ENCODE measurements at places on chromosomes 16 and 17.
A peak's percentile ranks its signal among the peaks of the same experiment; 100 is the strongest.

DNA sequence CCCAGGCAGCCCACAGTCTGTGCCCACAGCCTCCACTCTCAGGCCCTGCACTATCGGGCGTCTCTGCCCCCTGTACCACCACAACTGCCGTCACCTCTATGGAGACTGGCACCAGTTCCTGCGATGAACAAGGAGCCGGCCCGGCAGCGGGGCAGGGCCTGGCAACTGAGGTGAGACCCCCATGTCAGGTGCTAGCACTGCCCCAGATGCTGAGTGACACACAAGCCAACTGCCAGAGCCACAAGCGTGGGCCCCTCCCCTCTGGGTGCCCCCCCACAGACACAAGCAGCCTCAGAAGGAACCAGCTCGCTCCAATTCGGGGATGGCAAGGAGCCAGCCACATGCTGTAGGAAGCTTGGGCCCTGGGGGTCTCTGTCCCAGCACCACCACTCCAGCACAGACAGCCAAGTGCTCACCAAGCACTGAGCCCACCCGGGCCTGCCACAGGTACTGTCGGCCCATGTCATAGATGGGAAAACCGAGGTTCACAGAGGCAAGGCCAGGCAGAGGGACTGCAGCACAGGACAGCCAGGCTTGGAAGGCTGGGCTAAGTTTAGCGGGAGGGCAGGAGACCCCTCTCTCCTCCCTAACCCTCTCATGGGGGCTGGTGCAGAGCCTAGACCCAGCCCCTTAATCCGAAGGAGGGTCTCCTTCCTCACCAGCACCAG lies 1.5 kb upstream of the PVALEF start:
- no peak for DNase-seq

DNA sequence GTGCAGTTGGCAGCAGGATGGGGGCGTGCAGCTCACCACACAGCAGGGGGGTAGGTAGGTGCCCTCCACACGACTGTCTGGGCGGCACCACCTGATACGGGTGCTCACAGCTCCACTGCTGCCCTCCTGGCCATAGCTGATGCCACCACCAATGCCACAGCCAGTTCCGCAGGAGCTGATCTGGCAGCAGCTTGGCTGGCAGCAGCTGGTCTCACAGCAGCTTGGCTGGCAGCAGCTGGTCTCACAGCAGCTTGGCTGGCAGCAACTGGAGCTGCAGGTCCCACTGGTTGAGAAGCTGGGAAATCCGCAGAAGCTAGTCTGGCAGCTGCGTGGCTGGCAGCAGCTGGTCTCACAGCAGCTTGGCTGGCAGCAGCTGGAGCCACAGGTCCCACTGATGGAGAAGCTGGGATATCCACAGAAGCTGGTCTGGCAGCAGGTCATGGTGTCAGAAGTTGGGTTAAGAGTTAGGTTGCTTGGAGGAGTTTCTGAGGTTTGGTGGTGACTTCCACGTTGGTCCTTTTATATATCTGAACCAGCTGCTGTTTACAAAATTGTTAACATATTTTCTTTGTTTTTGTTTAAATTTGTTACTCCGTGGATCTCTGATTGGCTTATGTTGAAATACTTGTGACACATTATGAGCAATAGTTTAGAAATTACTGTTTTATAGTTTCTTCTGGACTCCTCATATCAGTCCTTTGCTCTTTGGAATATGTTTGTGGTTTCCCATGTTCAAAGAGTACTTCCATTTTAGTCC lies at the start of gene KRTAP1-5:
Gene KRTAP1-5, minus strand, starts transcription at position 494 of the 757 bp plus-strand sequence. Its CDS starts 53 bp downstream, at position 441.
- no peak for DNase-seq

- no peak for DNase-seq
These were observed 4.2 kb downstream of the GIT1 start for GRCh38 chr17:29585080-29585751.

DNA sequence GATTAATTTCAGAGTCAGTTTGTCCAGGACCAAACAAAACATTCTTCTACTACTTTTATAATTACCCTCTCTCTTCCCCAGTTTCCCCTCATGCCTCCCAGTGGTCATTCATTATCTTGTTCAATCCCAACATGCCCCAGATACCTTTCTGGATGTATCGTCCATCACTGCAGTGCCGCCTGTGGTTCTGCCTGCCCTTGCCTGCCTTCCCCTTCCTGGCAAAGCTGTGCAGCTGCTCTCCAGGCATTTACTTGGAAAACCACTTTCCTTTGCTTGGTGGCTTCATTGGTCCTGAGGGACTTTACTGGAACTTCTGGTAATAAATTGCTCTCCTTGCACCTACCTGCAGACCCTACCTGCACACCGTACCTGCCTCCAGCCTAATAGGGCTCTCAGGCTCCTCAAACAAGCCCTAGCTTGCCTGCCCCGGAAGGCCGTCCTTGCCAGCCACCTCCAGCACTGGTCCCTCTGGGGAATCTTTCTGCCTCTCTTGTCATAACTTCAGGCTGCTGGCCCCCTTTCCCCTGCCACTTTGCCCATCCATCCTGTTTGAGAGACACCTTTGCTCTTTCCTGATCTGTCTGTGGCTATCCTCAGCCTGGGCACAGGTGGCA lies 19.5 kb upstream of the MSI2 start:
- DNase-seq: no peak

DNA sequence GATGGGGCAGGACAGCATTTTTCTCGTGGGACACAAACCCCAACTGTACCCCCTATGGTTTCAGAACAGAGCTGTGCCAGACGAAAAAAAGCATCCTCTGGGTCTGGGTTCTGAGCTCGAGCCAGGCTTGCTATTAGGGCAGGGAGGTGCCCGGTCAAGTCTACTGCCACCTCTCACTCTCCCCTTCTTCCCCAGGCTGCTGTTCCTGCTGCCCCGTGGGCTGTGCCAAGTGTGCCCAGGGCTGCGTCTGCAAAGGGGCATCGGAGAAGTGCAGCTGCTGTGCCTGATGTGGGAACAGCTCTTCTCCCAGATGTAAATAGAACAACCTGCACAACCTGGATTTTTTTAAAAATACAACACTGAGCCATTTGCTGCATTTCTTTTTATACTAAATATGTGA lies 1.1 kb downstream of the MT1E start:
- DNase-seq: no peak

GRCh38 chr17:47905221-47905733 lies 9.2 kb downstream of the SP2 start:
- DNase-seq: peak; percentile 46

DNA sequence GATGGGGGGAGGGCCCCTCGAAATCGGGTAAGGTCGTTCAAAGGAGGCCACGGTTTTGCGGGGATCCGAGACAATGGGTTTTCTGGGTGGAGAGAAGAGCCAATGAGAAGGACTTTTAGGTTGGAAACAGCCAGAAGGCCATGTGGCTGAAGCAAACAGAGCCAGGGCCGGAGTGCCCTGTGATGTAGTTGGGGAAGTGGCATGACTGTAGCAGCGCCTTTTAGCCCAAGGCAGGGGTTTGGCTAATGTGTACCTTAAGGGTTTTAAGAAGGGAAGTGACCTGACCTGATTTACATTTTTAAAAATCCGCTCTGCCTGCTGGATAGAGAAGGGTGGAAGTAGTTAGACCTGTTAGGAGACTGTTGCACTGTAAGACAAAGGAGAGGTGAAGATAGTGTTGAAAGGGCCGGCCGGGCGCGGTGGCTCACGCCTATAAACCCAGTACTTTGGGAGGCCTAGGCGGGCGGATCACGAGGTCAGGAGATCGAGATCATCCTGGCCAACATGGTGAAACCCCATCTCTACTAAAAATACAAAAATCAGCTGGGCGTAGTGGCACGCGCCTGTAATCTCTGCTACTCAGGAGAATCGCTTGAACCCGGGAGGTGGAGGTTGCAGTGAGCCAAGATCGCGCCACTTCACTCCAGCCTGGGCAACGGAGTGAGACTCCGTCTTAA lies 1.0 kb downstream of the LYRM1 start:
- peak; percentile 24 for DNase-seq

DNA sequence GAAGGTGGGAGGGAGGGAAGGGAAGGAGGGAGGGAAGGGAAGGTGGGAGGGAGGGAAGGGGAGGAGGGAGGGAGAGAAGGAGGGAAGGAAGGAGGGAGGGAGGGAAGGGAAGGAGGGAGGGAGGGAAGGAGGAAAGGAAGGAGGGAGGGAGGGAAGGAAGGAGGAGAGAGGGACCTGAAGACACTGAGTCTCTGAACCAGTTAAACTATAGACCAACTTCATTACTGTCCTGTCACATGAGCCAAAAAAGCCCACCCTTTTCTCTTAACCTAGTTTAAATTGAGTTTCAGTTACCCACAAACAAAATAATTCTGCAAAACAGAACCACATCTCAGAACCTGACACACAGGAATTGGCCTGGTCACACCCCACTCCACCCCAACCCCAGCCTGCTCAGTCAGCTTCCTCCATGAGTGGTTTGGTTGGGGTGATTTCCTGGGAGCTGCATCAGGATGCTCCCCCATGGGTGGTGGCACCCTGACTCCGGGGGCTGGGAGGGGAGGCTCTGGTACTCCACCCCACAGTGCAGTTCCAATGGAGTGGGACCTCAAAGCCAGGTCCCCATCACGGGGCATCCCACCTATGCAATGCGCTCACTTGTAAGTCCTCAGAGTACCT lies 4.7 kb upstream of the PRR29 start:
- DNase-seq: no peak

- DNase-seq: no peak
These were observed 3.0 kb downstream of the KARS1 start for GRCh38 chr16:75644240-75645012.

- DNase-seq: no peak
These were observed 6.9 kb downstream of the MT1X start for GRCh38 chr16:56689171-56689570.

GRCh38 chr16:27377666-27378485 lies 24.1 kb upstream of the IL21R start:
- DNase-seq: no peak

GRCh38 chr17:17546399-17547185 lies 44.9 kb downstream of the PEMT start:
- no peak for DNase-seq

DNA sequence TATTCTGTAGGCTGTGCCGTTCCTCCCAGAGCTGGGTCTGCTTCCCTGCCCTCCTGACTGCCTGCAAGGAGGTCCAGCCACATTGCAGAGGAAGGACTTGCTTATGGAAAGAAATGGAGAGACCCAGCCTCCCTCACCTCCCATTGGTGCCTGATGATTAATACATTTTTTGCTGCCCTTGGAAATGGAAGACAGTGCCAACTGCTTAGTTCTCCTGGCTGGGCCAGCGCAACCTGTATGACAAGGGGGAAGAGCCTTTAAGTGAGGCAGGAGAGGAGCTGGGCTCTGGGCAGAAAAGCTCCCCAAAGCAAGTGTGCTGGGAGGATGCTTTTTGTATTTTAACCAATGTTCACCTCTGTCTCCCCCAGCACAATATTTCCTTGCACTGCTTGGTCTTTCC lies 238.5 kb downstream of the SOX9 start:
- DNase-seq: no peak

DNA sequence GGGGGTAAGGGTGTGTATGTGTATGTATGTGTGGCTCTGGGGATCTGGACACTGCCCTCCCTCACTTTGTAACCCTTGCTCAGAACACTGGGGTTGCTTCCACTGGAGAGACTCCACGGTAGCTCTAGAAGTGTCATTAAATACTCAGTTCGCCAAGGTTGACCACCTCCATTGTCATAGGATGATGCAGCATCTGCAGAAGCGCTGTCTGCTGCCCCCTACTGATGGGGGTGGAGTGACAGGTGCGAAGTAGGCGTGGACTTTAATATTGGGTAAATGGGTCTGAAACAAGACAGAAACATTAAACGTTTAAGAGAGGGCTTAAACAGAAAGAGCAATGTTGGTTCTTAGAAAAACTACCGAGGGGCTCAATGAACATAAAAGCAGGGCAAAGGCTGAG lies 35.5 kb upstream of the STAC2 start:
- no peak for DNase-seq

DNA sequence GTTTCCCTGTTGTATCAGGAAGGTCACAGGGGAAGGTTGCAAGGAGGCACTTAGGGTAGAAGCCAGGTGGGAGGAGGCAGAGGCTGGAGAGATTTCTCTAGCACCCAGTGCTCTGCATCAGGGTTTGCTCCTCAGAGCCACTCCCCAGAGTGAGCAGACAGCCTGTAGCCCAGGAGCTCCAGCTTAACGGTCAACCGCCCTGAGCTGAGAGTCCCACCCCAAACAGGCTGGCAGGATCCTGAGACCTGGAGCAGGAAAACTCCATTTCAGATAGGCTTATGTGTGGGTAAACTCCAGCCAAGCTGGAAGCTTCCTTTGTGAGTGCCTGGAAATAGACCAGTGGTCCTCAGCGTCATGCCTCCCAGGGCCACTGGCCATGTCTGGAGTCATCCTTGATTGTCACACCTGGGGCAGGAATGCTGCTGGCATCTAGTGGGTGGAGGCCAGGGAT lies 37.9 kb downstream of the MPRIP start:
- no peak for DNase-seq

GRCh38 chr17:12406623-12407215 lies 259.0 kb upstream of the MYOCD start:
- DNase-seq: no peak

- DNase-seq: no peak
These were observed 5.8 kb downstream of the SRR start for GRCh38 chr17:2309338-2310154.

GRCh38 chr16:79563921-79564320 lies 36.6 kb downstream of the MAF start:
- DNase-seq: no peak

DNA sequence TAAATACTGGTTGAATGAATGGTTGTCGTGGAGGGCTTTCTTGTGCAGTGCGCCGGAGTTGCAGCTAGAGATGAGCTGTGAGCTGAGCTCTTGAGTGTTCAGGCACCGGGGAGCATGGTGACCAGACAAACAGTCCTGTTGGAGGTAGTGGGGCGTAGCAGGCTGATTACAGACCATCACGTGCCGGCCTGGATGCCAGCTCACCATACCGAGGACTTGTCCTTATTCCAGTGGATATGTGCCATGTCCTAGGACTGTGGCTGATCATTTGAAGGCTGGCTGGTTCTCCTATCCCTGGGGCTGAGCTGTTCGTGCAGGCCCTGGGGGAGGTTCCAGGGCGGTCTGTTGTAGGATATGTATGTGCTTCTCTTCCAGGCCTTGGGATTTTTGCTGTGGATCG lies 60.0 kb downstream of the ABCC1 start:
- DNase-seq: no peak

DNA sequence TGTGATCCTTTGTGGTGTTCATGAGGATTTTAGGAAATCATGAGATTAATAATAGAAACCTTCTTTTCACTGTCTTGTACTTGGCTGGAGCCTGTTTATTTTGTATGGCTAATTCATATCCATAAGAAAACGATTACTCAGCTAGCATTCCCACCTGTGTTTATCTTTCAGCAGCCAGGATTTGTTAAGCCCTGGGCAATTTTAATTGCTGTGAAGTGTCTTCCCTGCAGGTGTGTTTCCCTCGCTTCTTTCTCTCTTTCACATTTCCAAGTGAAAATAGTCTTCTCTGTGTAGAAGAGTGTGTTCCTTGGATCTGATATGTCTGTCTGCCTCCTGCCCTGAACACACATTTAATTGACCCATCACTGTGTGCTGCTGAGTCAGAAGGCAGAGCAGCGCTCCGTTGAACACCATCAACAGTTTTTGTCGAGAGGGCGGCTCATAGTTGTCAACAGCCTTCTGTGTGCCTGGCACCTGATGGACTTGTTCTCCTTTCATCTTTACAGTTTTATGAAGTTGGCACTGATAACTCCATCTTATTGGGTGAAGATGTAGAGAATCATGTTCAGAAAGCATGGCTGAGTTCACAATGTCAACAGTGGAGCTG lies 83.2 kb downstream of the SPECC1 start:
- DNase-seq: no peak
